ENCODE measurements at places on chromosomes 1 and 21.

DNA sequence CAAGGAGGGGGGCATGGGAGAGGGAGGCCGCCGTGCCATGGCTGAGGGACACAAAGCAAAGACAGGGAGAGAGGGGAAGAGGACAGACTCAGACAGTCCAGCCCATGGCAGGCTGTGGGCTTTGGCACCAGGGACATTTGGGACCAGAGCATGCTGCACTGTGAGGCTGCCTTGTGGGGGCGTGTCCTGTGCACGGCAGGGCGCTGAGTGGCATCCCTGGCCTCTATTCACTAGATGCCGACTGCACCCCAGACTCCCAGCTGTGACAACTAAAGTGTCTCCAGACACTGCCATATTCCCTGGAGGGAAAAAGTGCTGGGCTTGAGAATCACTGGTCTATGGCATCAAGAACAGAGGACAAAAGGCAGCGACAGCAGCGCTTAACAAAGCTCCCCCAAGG, 18.6 kb upstream of the PRDM15 start:
- no peak for DNase-seq

- DNase-seq = no peak
These were observed 19.3 kb downstream of the FAM151A start for GRCh38 chr1:54604051-54604450.

DNA sequence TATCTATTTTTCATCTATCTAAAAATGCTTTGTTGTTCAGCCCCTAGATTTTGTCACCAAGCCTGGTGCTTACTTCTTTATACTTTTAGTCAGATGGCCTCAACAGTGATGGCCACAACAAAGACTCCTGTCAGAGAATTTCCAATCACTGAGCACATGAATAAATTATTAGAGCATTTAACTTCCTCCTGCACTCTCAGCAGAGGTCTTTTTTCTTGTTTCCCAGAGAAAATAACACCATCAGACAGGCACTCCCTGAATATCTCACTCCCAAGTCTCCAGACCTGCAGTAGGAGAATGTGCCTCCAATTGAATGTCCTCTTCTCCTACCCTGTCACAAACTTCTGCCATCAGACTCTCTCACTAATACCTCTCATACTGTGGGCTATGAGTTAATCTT, 616.0 kb upstream of the NR5A2 start:
- DNase-seq = no peak

GRCh38 chr1:227766015-227766634, 30.9 kb downstream of the SNAP47 start:
- DNase-seq = peak; percentile 62

Measured in activated T-cell treated with anti-CD3 and anti-CD28 coated beads for 48 hours (primary cell).